ENCODE measurements at places on chromosomes 6 and 20.

GRCh38 chr6:4398791-4399190 lies 263.4 kb upstream of the ECI2 start:
- DNase-seq: no peak

GRCh38 chr6:33197431-33198048 lies 2.9 kb downstream of the RXRB start:
- no peak for DNase-seq

DNA sequence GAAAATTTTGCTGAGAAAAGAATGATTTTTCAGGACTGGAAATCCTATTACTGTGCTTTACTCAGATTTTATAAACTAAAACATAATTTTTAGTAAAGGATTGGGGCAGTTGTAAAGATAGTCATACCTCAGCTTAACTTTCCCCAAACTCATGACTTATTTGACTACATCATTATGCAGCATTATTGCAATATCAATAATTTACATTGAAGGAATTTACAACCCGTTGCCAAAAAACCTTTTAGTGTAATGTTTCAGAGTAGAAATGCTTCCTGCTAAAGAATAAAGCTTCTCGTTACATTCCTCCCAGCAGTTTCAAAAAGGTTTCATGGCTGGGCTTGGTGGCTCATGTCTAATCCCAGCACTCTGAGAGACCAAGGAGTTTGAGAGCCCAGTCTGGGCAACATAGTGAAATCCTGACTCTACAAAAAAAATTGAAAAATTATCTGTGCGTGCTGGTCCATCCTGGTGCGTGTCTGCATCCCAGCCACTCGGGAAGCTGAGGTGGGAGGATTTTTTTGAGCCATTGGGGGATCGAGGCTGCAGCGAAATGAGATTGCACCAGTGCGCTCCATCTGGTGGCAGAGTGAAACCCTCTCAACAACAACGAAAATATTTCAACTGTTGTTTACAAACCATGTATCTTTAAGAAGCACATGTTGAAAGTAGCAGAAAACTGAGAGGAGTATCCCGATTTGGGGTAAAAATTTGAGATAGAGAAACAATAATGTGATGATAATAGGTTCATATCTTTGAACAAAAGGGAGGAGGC lies 4.4 kb downstream of the AMD1 start:
- no peak for DNase-seq

GRCh38 chr20:22688485-22688884 lies 104.1 kb upstream of the FOXA2 start:
- no peak for DNase-seq

- no peak for DNase-seq
Observed at GRCh38 chr20:21526776-21527175, 12.9 kb upstream of the NKX2-2 start.

DNA sequence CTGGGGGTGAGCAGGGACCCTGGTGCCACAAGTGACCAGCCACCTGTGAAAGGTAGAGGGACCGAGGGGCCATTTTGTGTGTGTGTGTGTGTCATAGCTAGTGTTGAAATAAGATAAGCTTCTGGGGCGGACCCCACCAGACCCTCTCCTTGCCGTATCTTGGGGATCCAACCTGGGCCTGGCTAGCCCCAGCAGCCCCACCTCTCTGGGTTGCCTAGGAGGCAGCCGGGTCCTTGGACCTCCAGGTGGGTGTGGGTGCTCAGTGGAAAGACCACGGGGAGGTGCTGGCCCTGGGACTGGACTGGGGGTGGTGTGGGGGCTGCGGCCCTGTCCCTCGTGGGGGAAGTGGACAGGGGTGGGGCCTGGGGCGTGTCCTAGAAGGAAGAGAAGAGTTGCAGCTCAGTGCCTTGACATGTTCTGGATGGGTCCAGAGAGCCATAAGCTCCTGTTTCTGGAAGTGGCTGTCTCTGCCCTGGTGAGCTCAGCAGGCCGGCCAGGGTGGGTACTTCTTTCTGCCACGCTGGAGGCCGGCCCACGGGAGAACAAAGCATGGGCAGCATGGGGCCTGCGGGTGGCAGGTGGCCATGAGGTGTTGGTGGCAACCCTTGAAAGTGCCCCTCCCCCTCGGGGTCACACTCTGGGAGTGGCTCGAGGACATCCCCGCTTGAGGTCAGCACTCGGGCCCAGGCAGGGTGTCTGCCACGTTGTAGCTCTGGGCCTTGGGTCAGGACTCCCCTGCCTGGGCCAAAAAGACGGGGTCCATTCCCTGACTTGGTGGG lies 8.4 kb downstream of the RBBP8NL start:
- no peak for DNase-seq
